CD4-positive, alpha-beta T cell treated with Interleukin-6 for 4 hours (primary cell): ENCODE measurements at places on chromosomes 11 and 22.
A peak's percentile ranks its signal among the peaks of the same experiment; 100 is the strongest.

DNA sequence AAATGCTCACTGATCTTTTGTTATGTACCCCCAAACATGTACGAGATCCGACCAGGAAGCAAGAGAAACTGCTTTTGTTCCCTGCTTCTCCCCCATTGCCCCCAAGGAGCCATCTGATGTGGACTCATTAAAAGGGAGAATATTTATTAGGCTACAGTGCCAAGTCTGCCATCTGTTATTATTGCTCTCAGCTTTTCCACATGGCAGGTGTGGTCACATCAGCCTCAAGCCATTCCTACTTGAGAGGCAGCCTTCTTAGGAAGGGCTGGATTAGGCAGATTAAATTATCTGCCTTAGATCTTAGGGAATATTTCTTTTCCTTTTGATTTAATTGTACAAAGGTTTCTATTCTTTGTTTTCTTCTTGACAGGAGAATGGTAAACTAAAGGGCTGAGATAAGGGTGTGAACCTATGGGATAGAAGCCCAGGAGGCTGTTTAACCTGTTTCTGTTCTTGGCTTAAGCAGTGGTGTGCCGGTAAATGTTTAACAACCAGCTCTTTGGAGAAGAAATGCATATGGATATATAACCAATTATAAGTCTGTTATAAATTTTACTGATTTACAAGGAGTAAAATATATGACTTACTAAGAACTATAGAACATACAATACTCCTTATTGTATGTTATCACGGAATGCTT, 88.8 kb downstream of the PDHX start:
- no peak for DNase-seq

DNA sequence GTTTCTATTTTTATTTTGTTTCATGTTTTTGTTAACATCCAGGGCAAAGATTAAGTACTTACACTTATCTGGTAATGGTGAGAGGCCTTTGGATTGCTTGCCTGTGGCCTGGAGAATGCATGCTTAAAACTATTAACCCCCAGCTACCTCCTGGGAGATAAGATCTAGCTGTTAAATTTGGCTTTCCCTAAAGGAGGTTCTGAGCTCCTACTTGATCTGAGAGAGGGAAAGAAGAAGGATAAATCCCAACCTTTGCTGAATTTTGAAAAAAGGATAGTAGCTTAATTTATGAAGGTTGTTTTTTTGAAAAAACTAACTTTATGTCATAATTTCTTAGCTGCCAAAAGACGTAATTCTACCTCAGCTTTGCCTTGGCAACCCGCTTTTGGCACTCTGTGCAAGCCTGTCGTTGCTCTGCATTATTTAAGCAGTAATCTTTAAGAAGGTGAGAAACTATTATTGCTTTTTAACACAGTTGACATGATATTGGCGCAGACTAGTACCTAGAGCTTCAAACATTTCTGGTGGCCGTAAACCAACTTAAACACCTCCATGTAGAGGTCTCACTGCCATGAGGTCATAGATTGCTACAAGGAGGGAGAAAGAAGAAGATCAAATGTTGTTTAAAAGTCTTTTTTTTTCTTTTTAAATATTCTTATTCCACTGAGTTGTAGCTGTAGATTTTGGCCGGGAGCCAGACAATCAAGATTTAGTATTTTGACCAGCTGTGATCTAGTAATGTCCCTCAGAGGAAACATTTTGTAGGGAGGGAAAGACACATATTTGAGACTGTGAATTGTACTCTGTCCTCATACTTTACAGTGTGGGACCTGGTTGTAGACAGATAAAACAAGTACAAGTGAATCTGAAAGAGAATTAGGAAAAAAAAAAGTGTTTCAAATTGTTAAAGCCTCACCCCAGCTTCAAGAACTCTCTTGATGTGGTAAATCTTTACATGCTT, 74.4 kb downstream of the WNT11 start:
- DNase-seq: no peak

DNA sequence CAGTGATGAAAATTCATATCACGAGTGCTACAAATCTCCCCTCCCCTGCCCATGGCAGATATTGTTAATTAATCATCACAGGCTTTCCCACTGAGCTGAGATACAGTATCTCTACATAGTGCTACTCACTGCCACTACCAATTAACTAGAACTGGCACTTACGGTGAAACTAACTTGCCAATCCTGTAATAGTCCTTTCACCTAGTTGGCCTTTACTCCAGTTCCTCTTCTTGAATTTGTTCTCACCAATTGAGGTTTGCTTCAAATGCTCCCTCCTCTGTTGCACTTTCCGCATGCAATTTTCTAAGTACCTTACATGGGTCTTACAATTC, 11.9 kb upstream of the PRRG4 start:
- DNase-seq: no peak

DNA sequence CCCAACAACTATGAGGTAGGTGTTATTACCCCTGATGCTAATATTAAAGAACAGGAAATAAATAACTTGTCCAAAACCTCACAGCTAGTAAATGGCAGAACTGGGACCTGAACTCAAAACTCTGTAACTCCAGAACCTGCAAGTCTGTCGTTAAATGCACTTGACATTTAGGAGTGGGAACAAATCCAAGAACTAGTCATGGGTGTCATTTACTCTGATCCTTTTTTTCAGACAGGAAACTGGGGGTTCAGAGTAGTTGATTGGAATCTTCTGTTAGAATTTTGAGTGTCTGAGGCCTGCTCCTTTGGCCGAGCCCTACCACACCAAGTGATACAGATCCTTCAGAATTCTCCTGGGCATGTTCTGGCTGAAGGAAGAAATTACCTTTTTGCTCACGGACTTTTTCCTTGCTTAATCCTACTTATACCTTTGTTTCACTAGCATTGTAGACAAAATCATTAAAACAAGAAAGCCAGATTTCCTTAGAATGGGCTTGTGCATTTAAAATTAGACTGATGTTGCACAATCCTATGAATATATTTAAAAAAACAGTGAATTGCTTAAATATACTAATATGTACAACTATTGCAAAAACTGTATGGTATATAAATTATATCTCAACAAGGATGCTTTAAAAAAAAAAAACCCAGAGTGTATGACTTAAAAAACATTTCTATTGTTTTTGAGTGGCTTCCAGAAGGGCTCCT, 1.4 kb upstream of the YAP1 start:
- no peak for DNase-seq

DNA sequence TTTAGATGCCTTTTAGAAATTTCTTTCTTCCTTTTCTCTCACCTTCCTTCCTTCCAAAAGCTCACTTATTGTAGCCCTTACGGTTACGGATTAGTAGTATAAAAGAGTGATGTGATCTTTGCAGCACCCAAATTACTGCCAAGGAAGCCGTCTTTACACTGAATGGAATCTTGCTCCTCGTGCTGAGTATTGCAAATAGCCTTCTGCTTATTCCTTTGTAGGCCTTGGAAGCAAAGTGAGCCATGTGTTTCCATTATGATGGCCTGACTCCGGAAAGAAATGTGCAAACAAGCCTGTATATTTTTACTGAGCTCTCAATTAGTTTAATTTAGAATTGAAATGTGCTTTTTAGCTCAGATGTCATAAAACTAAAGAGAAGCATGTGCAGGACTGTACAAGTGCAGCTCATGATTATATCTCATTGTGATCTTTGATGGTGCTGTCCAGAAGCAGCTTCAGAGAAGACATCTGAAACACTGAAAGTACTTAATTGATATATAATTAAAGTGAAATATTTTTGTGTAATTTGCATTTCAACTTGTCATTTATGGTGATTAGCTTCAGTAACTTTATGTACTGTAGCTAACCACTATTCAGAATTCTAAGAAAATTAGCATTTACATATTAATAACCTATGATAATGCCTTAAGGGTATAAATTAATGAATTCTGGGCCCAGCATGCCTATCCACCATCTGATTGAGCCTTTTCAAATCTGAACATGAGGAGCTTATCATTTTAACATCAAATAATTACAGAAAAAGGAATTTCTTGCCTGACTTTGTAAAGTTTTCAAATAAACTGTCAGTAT, 129.3 kb downstream of the GRIA4 start:
- DNase-seq: no peak

- DNase-seq: no peak
Measured at GRCh38 chr11:15641271-15642045, 526.7 kb downstream of the INSC start.

- DNase-seq: no peak
Measured at GRCh38 chr22:46391486-46392136, 56.1 kb downstream of the TRMU start.

DNA sequence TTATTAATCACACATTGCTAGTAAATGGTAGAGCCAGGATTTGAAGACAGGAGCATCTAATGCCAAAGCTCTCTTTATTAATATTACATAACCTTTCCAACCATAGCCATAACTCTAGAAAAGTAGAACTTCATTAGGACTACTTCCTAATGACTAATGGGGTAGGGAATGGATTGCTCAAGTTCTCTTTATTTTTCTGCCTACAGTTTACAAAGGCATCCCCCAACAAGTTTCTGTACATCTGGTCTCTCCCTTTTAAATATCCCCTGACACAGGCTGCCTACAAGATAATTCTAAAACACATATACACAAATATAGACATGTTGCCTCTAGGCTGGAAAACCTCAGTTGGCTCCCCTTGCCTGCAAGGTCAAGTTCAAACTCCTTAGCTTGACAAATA, 534.9 kb downstream of the SOX6 start:
- DNase-seq: no peak

DNA sequence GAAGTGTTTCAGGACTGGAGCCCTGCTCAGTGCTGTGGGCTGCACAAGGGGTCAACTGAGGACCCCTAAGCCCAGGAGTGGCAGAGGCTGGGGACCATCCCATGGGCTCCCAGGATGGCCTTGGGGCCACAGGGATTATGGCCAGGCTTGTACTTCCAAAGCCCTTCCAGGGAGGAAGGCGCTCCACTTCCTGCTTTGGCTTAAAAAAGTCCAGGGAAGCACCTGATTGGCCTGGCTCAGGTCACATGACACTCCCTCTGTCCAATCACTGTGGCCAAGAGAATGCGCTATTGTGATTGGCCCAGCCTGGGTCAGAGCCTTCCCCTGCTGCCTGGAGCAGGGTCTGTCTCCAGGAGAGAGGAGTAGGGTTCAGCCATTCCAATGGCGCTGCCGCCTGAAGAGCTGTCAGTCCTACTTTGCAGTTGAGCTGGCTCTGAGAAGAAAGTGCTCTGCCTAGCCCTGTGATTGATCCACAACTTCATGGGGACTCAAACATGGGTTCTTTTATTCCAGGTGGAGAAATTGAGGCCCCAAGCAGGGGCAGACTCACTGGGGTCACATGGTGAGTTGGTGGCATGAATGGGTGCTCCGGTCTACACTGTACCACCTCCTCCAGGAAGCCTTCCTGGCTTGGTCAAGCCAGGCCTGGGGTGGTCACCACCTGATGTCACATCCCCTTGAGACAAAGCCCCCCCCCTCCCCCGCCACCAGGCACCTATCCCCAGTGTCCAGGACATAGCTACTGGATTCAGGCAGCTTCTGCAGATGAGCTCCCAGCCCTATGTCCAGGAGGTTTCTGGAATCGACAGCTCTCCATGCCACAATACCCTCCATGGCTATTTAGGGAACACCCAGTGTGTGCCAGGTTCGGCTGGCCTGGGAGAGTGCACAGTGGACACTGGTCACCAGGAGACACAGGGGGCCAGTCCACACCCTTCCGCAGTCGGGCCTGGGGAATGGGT, 48.2 kb downstream of the RTN4R start:
- DNase-seq: no peak

- DNase-seq: no peak
Measured at GRCh38 chr11:29200791-29201562, 815.9 kb downstream of the KCNA4 start.

DNA sequence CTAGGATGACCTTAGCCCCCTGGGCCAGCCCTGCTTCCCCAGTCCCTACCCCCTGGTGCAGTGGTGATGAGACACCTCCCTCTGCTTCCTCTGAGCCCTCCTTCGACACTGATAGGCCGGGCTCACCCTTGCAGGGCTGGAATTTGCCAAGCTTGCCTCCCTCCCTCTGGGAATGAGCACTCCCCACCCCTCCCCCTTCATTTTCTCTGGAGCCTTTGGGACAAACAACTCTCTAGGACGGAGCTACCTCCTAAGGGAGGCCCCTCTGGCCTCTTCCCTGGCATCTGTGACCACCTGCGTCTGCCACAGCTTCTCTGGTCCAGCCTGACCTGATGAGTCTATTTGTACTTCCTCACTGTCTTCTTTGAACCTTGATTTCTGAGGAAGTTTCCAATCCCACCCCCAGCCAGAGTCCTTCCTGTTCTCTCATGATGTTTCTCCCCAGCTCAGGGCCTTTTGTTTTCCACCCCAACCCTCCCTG, 53.3 kb upstream of the ADA2 start:
- DNase-seq: no peak

- no peak for DNase-seq
Measured at GRCh38 chr11:57095417-57095816, 86.3 kb upstream of the LRRC55 start.

- DNase-seq: no peak
Measured at GRCh38 chr11:48025293-48025983, 45.1 kb downstream of the PTPRJ start.

DNA sequence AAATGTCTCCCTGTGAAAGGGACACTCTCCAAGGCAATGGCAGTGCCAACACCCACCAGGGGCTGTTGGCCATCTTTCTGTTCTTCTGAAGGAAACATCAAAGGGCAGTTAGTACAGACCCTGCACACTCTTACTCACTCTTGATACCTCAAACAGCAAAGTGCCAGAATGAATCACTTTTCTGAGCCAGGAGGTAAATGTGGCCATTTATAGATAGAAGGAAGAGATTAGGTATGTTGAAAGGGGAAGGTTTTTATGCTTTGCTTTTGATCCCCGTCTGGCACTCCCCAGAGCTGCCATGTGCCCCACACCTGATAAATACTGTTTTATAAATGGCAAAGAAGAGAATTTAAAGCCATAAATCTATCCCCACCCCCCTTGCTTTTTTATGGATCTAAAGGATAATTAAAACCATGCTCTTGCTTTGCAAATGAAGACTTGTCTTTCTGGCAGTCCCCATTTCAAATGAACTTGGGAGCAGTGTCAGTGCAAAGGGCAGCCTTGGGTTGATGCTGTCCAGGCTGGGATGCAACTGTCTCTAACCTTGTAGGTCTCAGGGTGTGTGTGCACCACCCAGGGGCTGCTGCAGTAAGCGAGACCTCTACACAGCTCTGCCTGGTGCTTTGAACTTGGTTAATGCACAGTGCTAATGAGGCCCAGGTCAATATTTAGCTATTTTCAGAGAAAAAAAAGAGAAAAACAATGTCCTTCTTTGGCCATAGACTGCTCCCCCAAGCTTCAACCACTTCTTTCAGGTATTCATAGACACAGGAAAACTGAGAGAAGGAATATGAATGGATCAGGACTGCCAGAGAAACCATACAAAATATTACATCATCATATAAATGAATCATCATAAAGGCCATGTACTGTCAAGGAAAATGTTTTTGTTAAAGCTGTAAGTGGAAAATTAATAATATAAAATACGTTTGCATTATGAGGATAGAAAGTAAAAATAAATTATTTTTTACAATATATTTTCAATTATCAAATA, 207.5 kb downstream of the ETS1 start:
- peak; percentile 60 for DNase-seq

GRCh38 chr11:17811352-17811751, 76.8 kb downstream of the KCNC1 start:
- DNase-seq: no peak
